ENCODE measurements at places on chromosomes 2 and 18. TPM values are rescaled to one million over a fixed set of nuclear protein-coding genes. Genes with fewer than 3 reads are reported as not detected.

GRCh38 chr2:137523931-137524330, 440.3 kb upstream of the HNMT start:
- no peak for DNase-seq

GRCh38 chr2:11764920-11765319, 18.5 kb downstream of the LPIN1 start:
- no peak for DNase-seq

DNA sequence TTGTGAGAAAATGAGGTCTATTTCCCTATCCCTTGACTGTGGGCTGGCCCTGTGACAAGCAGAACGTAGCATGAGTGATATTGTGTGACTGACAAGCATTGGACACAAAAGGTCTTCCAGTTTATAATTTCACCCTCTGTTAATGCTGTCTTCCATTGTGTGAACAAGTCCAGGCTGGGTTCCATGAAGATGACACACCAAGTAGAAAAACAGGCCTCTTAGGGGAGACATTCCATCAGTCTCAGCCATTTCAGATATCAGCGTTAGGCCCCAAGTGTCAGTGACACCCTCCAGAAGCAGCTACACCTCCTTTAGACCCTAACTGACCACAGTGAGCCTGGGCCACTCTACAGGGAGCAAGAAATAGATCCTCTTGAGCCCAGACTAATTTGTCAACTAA, 511.3 kb downstream of the FBXO15 start:
- no peak for DNase-seq

- DNase-seq = peak; percentile 73
Observed at GRCh38 chr18:63322908-63323634, 3.5 kb upstream of the BCL2 start.

- no peak for DNase-seq
Observed at GRCh38 chr18:24022161-24022560, 7.6 kb downstream of the TTC39C start.

DNA sequence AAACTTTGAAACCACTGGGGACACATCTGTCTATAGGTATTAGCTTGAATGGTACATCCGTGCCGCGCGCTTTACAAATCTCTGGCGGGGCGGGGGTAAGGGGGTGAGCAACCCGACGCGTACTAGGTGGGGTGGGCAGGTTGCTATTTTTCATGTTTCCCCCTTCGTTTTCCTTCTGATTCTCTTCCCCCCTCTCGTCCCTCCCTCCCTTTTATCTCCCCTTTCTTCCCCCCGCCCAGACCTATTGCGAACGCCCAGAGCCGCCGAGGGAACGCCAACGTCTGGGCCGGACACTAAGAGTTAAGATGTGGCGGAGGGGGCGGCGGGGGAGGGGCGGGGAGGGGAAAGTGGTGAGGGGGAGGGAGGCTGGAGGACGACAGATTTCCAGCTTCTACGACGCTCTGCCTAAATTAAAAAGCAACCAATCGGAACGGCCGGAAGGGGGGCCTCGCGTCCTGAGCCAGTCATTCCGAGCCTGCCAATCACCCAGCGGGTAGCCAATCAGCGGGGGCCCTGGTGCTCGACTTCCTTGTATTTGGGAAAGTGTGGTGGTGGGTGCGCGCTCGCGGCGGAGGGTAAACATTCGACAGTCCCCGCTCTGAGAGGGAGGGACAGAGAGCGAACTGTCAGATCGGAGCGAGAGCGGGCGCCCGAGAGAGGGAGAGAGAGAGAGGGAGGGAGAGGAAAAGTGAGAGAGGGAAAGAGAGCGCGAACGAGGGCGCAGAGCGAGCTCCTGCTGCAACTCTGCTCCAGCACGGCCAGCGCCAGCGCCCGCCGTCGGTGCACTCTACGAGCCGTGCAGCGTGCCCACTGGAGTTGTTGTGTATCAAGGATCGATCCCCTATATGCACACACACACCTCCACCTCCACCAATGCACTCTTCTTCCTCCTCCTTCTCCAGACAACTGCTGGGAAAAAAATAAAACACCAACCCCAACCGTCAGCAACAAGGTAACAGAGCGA, at the start of gene POU3F3:
Gene POU3F3 (plus strand): TSS at position 582 of the 964 bp plus-strand sequence. CDS start 1,396 bp downstream, outside the sequence.
- peak; percentile 78 for DNase-seq

Gene DNMT3A
- 97.8 TPM for total RNA-seq
